ENCODE measurements at places on chromosomes 6 and 20.

- DNase-seq, result no peak
Measured at GRCh38 chr6:170452767-170453545, 100.2 kb downstream of the PSMB1 start.

- DNase-seq, result no peak
Measured at GRCh38 chr6:43144879-43145278, 26.2 kb upstream of the SRF start.

GRCh38 chr6:35248300-35248699 lies 11.2 kb upstream of the ZNF76 start:
- no peak for DNase-seq

GRCh38 chr20:51172558-51173428 lies 149.9 kb upstream of the KCNG1 start:
- DNase-seq, result no peak

DNA sequence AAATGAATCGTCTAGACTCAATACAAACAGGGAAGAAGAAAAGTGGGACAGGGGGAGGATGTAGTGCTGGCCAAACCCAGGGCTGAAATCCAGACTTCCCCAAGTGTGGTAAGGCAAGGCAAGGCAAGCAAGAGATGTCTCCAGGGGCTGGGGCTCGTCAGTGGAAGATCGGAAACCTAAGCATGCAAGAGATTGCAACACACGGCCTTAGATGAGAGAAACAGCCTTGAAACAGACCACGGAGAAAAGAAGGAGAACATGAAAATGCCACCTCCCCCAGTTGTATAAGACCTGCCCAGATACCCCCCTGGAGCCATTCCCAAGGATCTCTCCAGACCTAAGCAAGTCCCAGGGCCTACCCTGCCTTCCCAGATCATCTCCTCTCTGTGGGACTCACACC lies 20.0 kb downstream of the VEGFA start:
- DNase-seq, result no peak

GRCh38 chr6:137799950-137800568 lies 67.0 kb upstream of the TNFAIP3 start:
- DNase-seq, result no peak

DNA sequence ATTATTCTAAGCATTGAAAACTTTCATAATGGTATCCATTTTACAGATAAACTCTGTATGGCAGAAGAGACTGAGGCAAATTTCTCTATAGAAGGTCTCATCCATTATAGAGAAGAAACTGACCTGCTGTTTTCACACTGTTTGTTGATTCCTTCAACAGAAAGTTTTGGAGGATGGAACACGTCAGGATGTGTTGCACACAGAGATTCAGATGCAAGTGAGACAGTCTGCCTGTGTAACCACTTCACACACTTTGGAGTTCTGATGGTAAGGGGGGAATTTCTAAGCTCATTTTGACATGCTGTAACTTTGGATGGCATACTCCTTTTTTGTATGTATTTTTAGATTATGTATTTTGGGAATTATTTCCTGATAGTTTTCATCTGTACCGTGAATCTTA lies 109.3 kb downstream of the ADGRG6 start:
- no peak for DNase-seq

DNA sequence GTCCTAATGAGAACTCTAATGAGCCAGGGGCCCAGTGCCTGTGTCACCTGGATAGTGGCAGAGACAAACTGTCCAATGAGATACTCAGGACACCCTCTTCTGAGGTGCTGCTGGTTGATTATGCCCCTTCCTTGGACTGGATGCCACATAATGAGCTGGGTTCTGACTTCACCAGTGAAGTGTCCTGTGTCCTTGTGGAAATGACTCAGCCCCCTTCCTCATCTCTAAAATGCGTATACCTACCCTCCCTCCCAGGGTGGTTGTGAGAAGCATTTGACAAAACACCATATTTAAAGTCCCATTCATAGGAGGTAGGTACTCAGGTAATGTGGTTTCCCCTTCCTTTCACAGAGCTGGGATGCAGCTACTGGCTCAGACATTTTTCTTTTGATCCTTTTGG lies 28.4 kb upstream of the RNF24 start:
- no peak for DNase-seq

DNA sequence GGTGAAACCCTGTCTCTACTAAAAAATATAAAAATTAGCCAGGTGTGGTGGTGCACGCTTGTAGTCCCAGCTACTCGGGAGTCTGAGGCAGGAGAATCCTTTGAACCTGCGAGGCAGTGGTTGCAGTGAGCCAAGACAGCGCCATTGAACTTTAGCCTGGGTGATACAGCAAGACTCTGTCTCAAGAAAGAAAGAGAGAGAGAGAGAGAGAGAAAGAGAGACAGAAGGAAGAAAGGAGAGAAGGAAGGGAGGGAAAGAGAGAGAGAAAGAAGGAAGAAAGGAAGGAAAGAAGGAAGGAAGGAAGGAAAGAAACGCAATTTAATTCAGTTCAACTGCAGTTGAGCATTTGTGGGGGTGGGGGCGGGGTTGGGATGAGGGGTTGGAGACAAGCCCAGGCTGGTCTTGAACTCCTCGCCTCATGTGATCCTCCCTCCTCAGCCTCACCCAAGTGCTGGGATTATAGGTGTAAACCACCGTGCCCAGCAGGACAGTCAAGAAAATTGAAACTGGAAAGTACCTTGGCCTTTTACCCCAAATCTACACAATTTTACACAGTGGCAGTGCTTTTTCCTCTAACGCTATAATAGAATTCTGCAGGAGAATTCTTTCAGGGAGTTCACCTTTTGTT lies 30.5 kb downstream of the TRIM27 start:
- DNase-seq, result no peak

DNA sequence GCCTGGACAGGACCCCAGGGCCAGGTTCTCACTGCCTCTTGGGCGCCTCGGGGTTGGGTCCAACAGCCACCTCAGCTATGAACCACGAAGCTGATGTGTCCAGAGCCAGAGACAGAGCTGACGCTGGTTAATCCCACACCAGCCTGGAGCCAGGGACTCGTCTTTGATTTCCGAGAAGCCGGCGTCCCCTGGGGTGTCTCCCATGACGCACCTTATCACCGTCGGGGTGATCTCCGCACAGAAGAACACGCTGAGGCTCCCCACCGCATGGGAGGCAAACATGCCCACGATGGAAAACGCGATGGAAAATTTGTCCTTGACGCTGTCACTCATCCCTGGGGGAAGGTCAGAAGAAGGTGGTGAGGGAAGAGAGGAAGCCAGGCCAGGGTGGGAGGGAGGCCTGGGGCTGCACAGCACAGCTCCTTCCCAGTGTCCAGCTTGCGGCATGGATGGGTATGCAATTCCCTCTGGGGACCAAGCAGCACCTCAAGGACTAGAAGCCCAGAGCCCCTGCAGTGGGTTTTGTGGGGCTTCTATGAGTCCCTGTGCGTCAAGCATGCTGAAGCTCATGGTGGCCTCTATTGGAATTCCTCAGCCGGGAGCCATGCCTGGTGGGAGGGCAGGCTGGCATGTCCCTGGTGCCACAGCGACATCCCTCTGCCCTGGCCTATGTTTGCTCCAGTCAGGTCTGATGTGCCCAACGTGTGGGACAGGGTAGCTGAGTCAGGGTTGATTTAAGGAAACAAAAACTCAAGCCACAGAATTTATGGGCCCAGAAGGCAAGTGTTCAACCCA lies 25.1 kb downstream of the PSMG4 start:
- no peak for DNase-seq

DNA sequence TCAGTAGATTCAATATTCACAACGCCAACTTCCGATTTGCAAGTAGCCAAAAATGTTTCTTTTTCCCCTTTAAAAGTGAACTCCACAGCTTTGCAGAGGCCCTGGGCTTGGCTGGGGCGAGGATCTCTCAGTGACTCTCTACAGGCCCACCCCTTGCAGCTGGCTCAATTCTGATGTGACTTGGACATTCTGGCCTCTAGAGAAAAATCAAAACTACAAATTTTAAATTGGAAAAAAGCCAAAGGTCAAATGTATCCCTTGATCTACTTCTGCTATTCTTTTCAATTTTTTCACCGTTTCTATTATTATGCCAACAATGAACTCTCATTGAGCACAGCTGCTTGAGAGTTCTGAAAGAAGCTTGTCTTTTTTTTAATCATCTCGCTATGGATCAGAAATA lies 245.9 kb upstream of the HS3ST5 start:
- DNase-seq, result no peak

DNA sequence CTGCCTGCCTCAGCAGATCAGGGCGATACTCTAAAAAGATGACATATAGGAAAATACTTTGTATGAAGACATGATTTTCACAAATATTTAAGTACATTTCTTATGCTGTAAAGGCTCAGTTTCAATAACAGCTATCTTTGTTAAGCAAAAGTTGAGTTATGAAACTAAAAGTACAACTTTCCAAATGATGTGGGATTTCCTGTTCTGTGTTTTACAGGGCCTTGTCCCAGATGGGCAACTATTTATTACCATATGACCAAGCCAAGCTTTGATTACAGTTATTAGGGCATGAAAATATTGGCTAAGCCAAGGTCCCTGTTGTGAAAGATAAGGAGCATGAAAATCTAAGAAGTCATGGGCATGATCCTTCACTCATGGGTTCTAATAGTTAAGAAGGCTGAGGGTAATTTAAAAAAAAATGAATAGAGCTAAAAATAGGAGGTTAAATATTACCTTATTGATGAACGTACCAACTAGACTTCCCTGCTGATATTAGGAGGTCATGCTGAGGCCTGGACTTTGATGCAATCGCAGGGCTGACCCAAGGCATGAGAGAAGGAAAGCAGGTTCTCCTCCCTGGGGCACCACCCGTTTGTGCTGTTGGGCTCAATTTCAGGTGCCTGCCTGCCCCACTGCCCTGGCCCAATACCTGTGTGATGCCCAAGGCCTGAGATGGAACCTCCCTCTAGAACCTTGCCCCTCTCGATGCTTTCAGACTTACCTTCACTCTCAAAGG lies 294.4 kb upstream of the PRDM1 start:
- DNase-seq, result no peak

DNA sequence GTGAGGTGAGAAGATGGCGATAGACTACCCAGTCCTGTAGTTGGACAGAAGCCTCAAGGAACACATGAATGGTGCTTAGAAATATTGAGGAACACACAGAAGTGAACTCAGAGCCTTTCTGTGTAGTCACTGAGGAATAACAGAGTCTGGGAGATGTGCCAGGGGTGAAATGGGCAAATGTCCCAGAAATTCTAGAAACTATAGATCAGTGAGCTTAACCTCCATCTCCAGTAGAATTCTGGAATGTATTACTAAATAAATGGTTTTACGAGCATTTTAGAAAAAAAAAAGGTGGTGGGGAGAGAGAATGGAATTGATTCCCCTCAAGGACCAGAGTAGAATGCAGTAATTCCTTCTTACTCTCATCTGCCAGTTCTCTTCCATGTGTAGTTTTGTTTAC lies 380.0 kb downstream of the LMBRD1 start:
- no peak for DNase-seq

- no peak for DNase-seq
Measured at GRCh38 chr6:6969761-6970223, 138.0 kb upstream of the RREB1 start.

GRCh38 chr20:51176876-51177275 lies 154.0 kb upstream of the KCNG1 start:
- no peak for DNase-seq

- no peak for DNase-seq
Measured at GRCh38 chr6:142566628-142567396, 265.0 kb downstream of the ADGRG6 start.

DNA sequence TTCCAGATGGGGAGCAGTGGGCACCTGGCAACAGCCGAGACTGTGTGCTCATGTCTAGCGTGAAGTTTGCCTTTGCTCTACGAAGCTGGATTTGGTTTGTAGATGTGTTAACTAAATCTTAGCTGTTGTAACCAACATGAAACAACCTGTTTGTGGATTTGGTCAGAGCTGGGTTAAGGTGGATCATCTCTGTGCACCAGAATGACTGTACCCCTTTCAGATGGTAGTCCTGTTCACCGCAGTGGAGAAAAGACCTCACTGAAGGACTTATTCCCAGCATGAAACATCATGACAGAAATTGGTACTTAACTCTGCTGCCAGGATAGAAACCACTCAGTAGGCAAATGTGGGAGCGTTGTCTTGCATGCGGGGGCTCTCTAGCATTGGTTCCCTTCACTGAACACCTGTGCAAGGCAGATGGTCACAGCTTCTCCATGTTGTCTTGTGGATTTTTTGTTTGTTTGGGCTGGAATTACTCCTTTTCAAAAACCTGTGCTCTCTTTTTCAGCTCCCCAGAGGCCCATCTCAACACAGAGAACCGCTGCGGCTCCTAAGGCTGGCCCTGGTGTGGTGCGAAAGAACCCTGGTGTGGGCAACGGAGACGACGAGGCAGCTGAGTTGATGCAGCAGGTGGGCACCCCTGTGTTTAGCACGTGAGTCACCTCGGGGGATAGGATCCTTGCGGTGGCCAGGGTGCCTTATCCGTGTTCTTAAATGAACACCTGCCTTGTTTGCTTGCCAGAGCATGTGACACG lies 19.3 kb upstream of the EFCAB8 start:
- DNase-seq, result no peak

- DNase-seq, result no peak
Measured at GRCh38 chr6:33114406-33114805, 38.6 kb downstream of the HLA-DPB1 start.

DNA sequence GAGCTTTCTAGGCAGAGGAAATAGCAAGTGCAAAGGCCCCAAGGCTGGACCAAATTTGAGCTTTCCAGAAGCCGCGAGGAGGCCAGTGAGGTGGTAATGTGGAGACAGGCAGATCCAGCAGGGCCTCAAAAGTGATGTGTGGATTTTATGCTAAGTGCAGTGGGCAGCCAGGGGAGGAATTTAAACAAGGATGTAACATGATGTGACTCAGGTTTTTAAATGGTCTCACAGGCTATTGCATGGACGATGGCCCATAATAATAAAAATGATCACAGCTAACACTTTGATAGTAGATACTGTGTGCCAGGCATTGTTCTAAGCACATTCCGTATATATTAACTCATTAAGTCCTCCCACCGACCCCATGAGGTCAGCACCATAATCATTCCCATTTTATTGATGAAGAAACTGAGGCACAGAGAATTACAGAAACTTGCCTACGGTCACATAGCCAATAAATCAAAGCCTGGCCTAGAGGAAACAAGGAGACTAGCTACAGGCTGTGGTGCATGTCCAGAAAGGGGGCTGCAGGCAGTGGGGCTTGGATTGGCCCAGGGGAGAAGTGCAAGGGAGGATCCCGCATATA lies 18.0 kb upstream of the PREX1 start:
- no peak for DNase-seq

- no peak for DNase-seq
Measured at GRCh38 chr6:31579119-31579505, 3.1 kb downstream of the LTB start.

GRCh38 chr20:8473459-8473858 lies 341.4 kb downstream of the PLCB1 start:
- no peak for DNase-seq

All from D721Med (cell line).